CD4-positive, alpha-beta T cell treated with Interleukin-6 at 100 ng/mL for 8 hours (primary cell): ENCODE measurements at places on chromosomes 1 and 21.

GRCh38 chr1:115507901-115508300 is 133.9 kb upstream of the VANGL1 start:
- DNase-seq, result no peak

GRCh38 chr1:226428348-226428747 is 20.5 kb upstream of the PARP1 start:
- DNase-seq, result no peak

DNA sequence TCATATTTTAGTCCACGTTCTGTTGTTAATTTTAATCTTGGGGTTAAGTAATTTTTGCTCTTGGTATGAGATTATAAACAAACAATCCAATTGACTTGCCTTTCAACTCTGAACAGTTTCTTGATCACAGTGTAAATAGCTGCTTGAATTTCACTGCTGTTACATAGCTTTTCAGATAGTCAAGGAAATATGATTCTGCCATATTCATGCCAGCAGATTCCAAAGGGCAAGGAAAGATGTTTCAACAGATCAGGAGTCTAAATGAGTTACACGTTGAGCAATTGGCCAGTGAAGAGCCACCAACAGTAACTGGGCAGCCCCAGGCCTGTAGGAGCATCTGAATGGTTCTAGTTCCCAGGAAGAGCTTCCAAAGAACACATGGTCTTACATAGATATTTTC is 93.6 kb downstream of the LEPR start:
- DNase-seq, result no peak

GRCh38 chr1:109502364-109502851 is 7.1 kb downstream of the AMIGO1 start:
- peak; percentile 76 for DNase-seq

- no peak for DNase-seq
Observed at GRCh38 chr1:179142889-179143299, 61.0 kb downstream of the TOR3A start.

- no peak for DNase-seq
Observed at GRCh38 chr21:40381111-40381510, 465.8 kb downstream of the DSCAM start.

GRCh38 chr1:231924180-231924579 is 297.6 kb downstream of the DISC1 start:
- no peak for DNase-seq

DNA sequence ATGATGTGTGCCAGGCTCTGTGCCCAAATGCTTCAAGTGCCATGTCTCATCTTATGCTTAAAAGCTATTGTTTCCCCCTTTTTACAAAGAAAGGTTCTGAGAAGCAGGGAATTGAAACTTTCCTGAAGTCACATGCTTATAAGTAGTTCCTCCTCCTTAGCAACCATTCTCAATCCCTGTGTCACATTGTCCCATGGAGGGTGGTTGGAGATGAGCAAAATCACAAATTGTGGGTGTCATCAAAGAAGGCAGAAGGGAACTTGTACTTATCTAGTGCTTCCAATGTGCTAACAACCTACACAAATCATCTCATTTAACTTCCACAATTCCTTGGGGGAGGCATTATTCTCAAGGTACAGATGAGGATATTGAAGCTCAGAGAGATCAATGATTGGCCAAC is 10.1 kb upstream of the ERICH3 start:
- no peak for DNase-seq

GRCh38 chr1:28341591-28341990 is 12.8 kb downstream of the MED18 start:
- no peak for DNase-seq

- no peak for DNase-seq
Observed at GRCh38 chr21:33644383-33645074, 2.2 kb downstream of the ITSN1 start.

- DNase-seq, result no peak
Observed at GRCh38 chr1:1918901-1919303, at the start of gene TMEM52. TMEM52 (minus strand) TSS chr1:1919279; CDS start chr1:1919265, 14 bp downstream.

DNA sequence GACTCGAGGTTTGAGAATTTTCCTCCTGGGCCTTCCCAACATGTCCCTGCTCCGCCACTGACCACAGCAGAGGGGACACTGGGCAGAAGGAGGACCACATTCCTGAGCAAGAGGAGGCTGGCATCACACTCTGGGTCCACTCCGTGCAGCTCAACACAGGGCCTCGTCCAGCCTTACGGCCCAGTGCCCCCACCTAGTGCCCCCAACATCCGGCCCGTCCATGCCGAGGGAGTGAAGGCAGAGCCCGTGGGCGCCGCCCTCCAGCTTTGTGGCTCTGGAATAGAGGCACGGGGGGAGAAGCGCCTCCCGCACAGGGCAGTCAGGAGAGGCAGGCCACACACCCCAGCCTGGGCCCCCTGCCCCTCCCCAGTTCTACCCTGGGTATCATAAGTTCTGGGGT is 158.3 kb downstream of the NPHP4 start:
- no peak for DNase-seq

DNA sequence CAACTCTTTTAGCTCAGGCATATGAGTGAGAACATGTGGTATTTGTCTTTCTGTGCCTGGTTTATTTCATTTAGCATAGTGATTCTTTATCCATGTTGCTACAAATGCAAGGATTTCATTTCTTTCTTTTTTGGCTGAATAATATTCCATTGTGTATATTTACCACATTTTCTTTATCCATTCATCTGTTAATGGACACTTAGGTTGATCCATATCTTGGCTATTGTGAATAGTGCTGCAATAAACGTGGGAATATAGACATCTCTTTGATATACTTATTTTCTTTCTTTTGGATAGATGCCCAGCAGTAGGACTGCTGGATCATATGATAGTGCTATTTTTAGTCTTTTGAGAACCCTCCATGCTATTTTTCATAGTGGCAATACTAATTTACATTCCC is 30.8 kb downstream of the ASB17 start:
- DNase-seq, result no peak

- DNase-seq, result no peak
Observed at GRCh38 chr1:223758734-223759133, 46.4 kb downstream of the CAPN2 start.

- DNase-seq, result no peak
Observed at GRCh38 chr1:220717800-220718640, 27.9 kb downstream of the C1orf115 start.

DNA sequence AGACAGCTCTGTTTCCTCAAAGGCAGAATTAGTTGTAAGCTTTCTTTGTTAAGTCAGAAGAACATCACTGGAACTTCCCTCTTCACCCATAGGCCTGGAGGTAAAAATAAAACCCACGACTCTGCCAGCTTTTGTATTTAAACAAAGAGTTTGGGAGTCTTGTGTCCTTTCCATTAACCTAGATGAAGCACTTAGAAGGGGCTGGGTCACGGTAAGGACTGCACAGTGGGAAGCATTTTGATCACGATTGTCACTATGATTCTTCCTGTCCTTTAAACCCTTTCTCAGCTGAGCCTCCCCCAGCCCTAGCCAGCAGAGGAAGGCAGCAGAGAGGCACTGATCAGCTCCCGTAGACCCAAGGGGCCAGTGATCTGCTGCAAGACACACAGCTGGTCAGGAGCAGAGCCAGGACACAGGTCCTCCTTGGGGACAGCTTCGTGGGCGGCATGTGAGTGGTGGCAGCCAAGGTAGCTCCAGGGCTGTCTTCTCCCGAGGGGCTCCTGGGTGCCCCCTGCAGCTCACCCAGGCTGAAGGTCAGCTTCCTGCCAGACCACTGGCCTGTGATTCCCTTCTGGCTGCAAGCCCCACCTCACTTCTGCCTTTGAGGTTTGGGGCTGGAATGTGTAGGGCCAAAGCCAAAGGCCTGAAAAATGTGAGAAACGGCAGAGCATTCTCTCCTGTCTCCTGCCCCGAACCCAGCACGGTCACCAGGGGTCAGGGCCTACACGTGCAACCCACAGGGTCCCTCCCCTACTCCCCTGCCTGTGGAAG is 4.0 kb upstream of the LAPTM5 start:
- DNase-seq, result no peak

DNA sequence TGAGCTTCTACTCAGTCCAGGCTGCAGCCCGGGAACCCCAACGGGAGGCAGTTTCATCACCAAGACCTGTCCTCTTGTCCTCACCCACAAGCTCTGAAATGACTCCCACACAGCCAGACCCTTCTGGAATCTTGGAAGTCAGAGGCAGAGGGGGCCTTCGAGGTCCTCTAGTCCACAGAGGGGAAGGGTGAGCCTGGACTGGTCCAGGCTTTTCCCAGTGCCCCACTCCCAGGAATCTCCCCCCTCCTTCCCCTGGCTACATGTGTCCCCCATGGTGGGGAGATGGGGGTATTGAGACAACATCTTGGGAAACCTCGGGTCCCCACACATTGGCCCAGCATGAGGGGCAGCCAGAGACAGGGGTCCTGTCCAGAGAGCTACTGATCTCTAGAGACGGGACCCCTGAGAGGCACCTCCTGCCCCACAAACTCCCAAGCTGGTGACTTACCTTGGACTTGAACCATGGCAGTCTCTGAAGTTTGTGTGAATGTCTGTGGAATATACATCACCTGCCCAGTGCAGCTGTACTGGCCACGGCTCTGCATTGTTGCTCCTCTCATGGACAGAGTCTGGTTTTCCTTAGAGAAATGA is 19.4 kb upstream of the SLAMF9 start:
- DNase-seq, result no peak

DNA sequence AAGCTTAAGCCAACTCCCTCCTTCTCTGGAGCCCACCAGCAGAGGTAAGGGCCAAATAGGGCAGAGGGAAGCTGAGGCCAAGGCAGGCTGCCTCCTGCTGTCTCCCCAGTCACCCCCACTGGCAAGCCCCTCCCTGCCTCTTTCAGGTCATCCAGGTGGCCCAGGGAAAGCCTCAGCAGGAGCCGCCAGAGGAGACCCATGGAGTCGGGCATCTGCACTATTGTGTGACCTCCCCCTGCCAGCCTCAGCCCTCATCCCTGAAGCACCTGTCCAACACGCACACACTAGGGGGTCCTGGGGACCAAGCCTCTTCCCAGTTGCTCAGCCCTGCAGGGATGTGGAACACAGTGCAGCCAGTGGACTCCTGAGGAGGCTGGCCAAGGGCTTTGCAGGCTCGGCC is 5.3 kb upstream of the NAXE start:
- DNase-seq, result no peak

DNA sequence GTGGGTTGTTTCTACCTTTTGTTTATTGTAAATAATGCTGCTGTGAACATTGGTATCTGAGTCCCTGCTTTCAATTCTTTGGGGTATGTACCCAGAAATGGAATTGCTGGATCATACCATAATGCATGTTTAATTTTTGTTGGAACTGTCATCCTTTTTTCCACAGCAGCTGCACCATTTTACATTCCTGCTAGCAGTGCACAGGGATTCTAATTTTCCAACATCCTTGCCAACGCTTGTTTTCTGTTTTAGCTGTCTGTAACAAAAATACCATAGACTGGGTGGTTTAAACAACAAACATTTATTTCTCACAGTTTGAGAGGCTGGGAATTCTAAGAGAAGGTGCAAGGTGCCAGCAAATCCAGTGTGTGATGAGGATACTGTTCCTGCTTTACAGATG is 65.1 kb downstream of the RAVER2 start:
- DNase-seq, result no peak

GRCh38 chr1:28412731-28413130 is 43.2 kb downstream of the PHACTR4 start:
- no peak for DNase-seq

- DNase-seq, result no peak
Observed at GRCh38 chr1:19138331-19138730, 71.7 kb downstream of the UBR4 start.

DNA sequence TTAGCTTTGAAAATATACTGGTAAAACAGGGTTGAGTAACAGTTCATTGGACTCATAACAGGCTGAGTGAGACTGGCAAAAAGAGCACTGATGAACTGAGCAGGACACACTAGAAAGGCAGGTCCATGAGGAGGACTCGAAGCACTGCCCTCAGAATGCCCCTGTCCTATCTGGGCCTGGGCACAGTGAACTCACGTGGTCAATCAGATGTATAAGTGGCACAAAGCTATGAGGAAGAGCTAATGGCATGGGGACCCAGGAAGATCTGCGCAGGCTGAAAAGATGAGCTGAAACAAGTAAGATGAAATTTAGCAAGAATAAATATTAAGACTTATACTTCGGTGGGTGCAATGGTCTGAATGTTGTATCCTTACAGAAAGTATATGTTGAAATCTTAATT is 9.2 kb upstream of the RGS7 start:
- DNase-seq, result no peak

GRCh38 chr1:164764333-164764732 is 205.3 kb downstream of the PBX1 start:
- no peak for DNase-seq

GRCh38 chr1:225883616-225884265 is 1.6 kb upstream of the TMEM63A start:
- DNase-seq, result no peak

- peak; percentile 50 for DNase-seq
Observed at GRCh38 chr1:1677718-1678580, 14.6 kb downstream of the SLC35E2B start.

DNA sequence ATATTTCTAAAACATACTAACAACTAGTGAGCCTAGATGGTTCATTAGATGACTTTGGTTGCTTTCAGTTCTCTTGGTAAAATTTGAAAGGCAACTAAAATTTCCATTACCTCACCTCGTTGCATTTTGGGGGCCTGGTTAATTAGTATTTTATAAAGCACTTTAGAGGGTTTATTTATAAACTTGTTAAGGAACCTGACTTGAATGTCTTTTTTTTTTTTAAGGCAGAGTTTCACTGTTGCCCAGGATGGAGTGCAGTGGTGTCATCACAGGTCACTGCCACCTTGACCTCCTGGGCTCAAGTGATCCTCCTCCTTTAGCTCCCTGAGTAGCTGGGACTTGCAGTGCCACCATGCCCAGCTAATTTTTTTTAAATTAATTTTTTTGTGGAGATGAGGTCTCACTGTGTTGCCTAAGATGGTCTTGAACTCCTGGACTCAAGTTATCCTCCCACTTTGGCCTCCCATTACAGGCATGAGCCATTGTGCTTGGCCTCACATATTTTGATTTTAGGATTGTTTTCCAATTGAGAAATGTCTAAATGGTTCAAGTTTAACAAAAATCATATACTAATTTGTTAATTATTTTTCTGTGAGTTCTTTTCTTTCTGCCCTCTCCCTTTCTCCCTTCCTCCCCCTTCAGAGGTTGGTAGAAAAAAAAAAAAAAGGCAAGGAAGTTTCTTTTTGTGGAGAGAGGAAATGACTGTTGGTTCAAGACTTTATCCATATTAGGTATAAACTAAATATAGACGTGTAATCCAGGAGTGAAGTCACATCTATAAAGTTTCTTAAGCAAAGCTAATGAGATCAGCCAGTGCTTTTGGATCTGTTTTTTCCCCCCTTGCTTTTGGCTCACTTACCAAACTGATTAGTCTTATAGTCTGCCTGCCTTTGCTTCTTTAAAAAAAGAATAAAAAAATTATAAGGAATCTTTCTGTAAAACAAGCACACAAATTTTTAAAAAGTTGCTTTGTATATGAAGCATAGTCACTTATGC is 24.7 kb downstream of the CLIC4 start:
- no peak for DNase-seq

DNA sequence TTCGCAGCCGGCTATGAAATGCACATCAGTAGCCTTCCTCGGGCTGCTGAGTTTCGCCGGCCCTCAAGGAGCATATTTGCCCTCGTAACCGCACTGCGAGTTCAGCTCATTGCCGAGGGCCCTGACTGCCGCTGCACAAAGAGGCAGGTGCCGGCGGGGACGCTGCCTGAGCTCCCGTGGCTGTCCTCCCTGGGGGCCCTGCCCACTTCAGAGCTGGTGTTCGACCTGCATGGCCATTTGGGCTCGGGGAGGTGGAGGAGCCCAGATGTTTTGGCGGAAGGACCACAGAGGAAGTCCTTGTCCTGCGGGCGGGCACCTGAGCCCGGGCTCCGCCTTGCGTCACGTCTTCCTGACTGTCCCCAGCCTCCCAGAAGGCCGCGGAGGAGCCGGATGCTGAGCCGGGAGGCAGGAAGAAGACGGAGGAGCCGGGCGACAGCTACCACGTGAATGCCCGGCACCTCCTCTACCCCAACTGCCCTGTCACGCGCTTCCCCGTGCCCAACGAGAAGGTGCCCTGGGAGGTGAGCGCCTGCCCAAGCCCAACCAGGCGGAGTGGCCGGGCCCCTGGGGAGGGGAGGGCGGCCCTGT is 29.9 kb upstream of the LRRC3 start:
- DNase-seq, result no peak
